GOT3 (cell line): ENCODE measurements at places on chromosomes 4 and X.

- DNase-seq, result no peak
Observed at GRCh38 chr4:6884341-6884870, 25.2 kb upstream of the TBC1D14 start.

GRCh38 chr4:76305971-76306881, at the start of gene STBD1:
Gene STBD1, plus strand, starts transcription at chr4:76306733. Its CDS starts 37 bp downstream, at chr4:76306770.
- peak; percentile 40 for DNase-seq

- DNase-seq, result no peak
Observed at GRCh38 chr4:129146639-129147038, 50.7 kb downstream of the C4orf33 start.

GRCh38 chr4:137370679-137371078, 161.6 kb downstream of the PCDH18 start:
- DNase-seq, result no peak

DNA sequence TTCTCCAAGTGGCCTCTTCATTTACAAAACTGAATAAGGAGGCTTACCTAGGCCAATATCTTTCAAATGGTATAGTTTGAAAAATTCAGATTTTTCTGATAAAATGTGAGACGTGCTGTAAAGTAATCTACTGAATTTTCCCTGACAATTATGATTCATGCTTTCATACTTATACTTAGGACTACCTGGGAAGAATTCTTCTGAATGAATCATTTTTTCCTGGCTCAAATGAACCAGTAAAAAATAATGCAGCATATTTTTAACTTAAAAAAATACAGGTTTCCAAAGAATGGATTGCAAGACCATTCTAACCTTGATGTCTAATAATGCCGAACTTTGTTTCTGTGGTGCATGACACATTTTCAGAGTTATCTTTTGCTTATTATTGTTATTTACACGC, 375.4 kb downstream of the ZNF674 start:
- DNase-seq, result no peak

GRCh38 chrX:85928606-85929005, 118.8 kb downstream of the CHM start:
- no peak for DNase-seq

DNA sequence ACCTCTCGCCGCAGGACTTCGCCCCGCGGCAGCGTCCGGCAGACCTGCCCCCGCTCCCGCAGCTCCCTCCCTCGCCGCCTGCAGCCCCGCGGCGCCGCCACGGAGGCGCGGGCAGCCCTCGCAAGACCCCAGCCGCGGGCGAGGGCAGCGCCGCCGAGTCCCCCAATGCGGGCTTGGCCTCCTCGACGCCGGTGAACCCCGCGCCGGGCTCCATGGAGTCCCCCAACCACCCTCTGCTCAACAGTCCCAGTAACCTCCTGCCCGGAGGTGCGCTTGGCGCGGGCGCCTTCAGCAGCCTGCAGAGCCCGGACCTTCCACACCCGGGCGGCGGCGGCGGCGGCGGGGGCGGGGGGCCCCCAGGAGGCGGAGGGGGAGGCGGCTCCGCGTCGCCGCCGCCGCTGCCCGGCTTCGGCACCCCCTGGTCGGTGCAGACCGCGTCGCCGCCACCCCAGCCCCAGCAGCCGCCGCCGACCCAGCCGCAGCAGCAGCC, 1.2 kb downstream of the CPEB2 start:
- DNase-seq, result no peak

GRCh38 chrX:131650637-131651410, 107.0 kb downstream of the OR13H1 start:
- no peak for DNase-seq

DNA sequence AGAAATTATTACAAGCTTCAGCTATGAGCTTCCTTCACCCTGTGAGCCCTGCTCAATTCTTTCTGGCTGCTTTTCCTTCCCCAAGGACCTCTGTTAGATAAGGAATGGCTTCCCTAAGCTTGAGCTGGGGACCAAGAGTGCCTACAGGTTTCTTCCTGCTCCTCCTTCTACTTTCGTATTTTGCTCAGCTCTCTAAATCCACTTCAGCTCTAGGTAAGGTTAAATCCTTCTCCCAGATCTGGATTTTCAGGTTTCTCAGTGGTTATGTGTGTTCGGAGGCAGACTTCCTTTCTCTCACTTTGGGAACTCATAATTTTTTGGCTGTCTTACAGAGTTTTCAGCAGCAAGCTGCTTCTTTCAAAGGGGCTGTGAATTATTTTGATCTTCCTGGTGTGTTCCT, 21.9 kb upstream of the ZDHHC15 start:
- no peak for DNase-seq

GRCh38 chr4:27397886-27398285, 537.2 kb downstream of the STIM2 start:
- no peak for DNase-seq

- DNase-seq, result no peak
Observed at GRCh38 chrX:111035256-111035655, 60.7 kb upstream of the PAK3 start.

- DNase-seq, result no peak
Observed at GRCh38 chr4:119652998-119653397, 24.4 kb upstream of the PDE5A start.

DNA sequence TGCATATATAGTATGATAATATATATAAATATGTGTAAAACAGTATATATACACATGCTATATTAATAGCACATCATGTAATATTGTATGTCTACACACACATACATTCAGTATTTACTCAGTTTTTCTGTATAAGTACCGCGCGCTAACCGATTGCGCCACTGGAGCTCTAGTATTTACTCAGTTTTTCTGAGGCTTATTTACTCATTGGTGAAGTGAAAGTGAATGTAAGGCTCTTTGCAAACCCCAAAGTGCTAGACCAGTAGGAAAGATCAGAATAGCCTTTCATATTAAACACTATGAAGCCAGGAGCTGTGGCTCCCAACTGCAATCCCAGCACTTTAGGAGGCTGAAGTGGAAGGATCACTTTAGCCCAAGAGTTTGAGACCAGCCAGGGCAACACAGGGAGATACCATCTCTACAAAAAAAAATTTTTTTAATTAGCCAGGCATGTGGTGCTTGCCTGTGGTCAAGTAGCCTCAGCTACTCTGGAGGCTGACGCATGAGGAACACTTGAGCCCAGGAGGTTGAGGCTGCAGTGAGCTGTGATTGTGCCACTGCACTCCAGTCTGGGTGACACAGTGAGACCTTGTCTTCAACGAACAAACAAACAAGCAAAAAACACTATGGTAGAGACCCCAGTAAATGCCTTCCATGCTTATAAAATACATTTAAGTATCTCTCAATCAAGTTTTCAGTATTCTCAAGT, 125.8 kb downstream of the KIT start:
- no peak for DNase-seq

DNA sequence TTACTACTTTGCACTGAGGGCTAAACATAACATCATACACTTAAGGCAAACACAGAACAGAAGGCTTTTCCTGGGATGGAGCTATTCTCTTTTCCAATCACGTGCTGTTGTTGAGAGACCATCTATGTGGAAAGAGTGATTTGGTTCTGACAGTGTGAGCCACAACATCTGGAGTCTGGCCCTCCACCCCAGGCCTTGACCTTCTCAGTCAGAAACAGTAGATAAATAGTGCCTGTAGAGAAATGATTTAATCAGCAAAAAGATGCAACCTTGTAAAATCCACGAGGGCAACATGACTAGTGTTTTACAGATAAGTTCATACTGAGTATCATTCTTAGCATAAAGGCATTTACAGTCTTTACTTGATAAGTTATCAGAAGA, 10.8 kb upstream of the SFRP2 start:
- no peak for DNase-seq

DNA sequence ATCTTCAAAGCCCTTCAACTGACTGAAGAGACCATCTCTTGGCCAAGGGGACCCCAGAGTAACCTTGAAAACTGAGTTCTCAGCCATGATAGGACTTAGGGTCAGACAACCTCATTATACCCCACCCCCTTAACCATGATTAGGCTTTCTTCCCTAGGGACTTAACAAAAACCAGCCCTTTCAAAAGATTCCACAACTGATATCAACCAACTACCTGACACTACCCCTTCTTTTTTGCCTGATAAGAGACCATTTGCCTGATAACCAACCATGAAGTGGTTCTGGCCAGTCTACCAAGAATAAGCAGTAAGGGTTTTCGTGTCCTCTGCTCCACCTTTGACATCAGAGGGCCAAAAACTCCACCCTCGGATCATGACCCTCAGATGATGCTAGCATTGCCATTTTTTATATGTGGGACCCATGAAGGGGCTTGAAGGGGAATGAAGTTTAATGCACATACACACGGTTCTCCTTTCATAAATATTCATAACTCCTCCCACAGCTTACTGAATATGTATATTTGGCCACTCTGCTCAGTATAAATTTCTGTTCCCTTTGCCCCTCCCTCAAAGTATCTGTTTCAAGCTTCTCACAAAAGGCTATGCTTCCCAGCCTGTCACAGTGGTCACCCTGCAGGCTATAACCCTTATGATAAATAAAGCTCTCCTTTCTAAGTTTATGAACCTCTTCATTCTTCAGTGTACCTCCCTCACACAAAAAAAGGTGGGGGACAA, 12.3 kb downstream of the TBCK start:
- DNase-seq, result no peak

DNA sequence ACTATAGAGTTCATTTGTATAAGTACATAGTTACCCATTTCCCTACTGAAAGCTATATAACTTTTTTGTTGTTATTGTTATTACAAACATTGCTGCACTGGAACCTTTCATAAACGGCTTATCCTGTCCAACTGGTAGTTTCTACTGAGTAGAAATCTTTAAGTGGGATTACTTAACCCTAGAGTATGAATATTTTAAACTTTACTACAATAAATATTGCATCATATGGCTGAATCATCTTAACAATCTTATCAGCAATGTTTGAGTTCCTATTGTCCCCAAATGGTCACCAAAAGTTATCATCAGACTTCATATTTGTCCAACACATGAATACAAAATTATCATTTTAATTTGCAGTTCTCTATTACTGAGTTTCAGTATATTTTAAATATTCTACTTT, 40.5 kb downstream of the LCORL start:
- no peak for DNase-seq

- DNase-seq, result no peak
Observed at GRCh38 chr4:70589785-70590184, 2.3 kb upstream of the AMBN start.

DNA sequence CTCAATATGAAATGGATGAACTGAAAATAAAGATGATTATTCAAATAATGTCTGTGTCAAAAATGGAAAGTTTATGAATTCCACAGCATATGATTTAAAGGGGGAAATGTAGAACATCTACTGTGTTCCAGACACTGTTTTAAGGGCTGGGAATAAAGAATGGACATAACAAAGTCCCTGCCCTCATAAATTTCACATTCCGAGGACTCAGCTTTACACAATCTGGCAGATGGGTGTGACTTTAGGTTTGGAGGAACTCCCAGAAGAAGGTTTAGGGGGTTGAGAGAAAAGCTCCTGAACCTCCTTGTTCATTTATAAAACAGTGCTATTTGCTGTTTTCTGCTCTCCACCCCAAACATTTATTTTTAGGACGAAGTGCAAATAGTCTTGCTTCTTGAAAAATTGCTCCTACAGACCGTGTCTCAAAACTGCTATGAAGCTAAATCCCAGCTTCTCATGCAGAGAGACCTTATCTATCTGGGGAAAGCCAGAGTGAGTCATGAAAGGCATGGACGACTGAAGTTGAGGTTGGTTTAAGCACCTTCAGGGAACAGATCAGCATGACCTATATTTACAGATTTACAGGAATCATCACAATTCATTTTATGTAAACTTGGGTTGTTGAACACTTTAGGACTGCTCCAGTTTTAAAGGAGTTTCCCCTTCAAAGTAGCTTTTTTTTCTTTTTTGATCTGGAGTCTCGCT, 184.3 kb downstream of the HS6ST2 start:
- DNase-seq, result no peak

DNA sequence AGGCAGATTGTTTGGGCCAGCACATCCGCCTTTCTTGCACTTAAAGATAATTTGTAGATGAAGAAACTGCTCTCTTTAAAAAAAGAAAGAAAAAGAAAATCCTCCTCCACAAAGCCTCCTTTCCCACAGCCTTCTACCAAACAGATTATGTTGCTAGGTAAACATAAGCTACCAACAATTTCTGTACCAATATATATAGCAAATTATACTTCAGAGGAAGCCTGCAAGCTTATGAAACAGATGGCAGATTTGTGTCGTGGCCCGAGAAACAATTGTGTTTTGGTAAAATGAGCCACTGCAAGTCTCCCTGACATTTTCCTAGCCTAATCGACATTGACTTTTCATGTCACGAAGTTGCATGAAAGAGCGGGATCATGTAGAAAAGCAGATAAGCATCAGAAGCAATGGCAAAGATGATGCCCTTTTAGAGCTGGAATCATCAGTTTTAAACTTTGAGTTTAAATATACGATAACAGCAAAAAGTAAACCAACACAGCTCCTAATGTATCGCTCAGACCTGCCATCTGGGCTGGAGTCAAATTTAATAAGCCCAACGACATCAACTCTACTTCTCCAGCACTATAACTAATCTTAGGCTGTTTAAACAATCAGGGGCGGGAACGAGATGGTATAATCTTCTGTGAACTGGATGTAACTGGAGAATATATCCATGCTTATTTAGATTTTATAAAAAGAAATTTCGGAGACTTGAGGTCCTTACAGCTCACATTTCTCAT, 94.9 kb upstream of the PLAC1 start:
- DNase-seq, result no peak

DNA sequence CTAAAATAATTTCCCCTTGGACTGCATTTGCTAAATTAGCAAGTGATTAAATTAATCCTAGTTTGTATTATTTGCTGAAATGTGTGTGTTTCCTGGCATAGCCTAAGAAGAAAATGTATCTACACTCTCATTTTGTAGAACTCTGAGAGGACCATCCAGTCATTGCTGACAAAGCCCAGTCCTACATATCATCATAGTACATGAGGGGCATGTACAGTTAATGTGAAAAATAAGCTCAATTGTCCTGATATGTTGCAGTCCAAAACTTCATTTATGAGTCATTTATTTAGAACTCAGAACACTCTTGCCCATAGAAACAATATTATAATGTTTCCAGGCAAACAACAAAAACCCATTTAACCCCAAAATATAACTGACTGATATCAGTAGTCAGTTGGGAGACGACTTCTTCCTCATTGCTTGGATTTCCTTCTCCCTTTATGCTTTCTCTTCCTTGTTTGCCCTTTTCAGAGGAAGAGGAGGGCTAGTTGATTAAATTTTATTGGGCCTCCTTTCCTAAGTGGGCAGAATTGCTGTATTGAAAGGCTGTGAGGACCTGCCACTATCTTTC, 26.9 kb upstream of the BBS12 start:
- DNase-seq, result no peak

- DNase-seq, result no peak
Observed at GRCh38 chr4:13409324-13409723, 74.8 kb downstream of the RAB28 start.

DNA sequence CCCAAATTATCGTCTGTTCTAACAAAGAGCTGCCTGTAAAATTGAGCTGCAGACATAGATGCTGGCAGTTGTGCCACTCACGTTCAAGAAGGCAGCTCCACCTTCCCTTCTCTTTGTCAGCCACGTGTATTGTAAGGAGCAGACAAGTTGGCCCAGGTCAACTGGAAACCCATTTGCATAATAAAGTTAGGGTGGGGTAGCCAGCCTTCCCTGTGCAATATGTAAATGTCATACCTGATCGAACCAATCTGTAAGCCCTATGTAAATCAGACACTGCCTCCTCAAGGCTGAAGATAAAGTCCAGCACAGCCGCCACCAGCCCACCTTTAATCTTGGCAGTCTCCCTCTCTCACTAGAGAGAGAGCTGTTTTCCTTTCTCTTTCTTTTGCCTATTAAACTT, 117.2 kb downstream of the TMEM144 start:
- DNase-seq, result no peak
